ENCODE measurements at places on chromosomes 5 and 9.
A peak's percentile ranks its signal among the peaks of the same experiment; 100 is the strongest.

GRCh38 chr9:130539420-130540223 lies 39.8 kb upstream of the FUBP3 start:
- peak; percentile 96 for DNase-seq

DNA sequence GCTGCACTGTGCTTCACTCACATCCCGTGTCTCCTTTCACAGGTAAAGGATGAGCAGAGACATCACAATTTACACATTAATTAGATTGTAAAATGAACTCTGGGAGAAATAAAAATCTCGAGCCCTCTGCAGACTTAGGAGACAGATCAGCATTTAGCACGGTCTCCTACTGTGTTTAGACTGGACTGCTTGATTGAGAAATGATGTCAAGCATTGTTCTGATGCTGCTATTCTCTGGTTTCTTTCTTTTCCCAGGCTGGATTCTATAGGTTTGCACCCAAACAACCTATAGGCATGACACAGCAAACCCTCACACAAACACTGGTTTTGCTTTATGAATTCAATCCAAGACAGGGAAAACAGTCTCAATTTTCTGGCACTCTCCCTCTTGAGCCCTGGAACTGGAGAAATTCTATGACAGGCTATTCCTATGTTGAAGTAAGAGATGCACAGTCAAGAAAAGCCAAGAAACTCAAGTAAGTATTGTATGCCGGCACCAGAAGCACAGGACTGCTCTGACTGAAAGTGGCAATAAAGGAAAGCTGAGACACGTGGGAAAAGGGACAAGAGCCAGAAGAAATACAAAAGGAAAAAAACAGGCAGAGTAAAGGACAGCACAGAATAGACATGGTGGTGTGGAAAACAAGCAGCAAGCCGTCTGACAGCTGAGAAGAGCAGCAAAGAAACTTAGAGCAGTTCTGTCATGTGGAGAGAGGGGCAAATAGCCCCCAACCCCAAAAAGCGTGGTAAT lies 24.8 kb upstream of the ERAP2 start:
- DNase-seq = no peak

DNA sequence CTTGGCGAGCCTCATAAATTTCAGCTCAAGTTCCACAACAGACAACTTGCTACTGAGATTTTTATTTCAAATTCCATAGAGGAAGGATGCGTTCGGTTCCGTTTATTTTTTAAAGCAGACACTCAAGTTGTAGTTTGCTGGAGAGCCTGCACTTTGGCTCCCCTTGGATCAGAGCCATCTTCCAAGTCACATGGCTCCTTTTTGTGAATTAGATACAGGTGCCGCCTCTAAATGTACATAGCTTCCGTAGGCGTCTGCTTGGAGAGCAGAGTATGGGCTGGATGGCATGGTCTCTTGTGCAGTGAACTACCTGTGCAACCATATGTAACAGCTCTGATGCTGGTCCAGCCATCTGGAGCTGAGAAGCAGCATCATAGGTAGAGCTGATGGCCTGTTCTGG lies 73.9 kb upstream of the WWC1 start:
- no peak for DNase-seq

DNA sequence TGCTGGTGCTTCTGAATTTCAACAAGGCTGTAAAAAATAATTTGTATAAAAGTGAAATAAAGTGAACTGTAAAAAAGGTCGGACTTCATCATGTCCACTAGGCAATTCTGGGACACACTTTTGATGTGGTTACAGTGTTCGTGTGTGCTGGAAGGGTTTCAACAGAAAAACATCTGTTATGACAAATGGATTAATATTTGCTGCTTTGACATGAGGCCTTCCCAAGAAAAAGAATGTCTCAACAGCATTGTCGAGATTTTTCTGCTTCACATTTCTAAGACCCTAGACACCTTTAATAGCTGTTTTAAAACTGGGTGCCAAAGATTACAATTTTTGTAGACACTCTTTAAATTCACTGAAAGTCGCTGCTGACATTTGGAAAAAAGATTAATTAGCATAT lies 216.6 kb downstream of the SLC12A2 start:
- DNase-seq = no peak

DNA sequence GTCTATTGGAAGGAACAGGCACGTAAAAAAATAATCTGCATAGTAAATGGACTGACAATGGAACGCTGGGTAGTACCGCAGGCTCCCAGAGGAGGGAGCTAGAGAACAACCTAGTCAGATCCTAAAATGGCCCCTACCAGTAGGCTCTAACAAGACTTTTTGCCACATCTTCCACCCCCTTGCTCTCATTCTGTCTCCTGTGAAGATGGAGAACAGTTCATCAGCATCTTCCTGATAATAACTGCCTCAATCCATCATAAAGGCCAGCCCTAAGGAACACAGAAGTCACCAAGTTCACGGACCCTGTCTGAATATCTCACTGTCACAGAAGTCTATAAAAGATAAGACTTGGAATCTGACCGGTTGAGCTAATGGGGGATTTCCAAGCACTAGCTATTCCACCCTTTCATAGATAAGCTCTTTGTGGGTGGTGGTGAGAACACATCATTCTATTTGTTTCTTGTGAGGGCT lies 133.4 kb downstream of the SLC1A3 start:
- DNase-seq = peak; percentile 49

DNA sequence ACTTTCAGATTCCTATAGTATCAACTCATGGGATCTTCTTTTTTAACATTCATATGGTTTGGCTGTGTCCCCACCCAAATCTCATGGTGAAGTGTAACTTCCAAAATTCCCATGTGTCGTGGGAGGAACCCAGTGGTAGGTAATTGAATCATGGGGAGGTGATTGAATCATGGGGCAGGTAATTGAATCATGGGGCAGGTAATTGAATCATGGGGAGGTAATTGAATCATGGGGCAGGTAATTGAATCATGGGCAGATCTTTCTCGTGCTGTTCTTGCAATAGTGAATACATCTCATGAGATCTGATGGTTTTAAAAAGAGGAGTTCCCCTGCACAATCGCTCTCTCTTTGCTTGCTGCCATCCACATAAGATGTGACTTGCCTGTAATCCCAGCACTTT lies 21.8 kb upstream of the AGGF1 start:
- DNase-seq = no peak

DNA sequence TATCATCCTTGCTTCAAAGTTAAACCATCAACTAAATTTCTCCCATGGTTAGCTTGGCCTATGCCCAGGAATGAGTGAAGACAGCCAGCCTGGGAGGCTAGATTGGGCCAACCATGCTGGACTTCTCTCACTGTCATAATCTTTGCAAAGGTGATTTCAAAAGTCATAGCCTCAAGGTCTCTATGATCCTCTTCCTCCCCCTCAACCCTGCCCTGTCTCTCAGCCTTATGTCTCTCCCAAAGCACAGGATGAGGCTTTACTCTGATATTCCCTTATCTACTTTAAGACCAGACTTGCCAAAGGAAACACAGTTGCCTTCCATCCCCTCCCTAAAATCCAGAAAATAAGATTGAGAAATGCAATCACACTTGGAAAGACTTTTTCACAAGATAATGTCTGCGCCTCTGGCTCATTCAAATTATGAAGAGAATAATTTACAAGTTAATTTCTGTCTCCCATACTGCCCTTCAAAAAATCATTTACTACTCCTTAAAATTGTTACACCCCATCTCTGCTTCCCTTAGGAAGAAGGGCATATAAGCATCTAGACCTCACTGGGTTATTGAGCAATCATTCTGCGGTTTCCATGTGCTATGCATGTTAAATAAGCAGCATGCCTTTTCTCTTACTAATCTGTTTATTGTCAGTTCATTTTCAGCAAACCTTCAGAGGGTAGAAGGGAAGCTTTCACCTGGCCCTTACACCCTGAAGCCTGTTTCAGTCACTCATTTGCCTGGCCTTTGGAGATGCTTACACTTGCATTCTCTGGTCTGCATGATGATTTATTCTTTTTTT lies 113.8 kb upstream of the ANKRD55 start:
- DNase-seq = peak; percentile 90

DNA sequence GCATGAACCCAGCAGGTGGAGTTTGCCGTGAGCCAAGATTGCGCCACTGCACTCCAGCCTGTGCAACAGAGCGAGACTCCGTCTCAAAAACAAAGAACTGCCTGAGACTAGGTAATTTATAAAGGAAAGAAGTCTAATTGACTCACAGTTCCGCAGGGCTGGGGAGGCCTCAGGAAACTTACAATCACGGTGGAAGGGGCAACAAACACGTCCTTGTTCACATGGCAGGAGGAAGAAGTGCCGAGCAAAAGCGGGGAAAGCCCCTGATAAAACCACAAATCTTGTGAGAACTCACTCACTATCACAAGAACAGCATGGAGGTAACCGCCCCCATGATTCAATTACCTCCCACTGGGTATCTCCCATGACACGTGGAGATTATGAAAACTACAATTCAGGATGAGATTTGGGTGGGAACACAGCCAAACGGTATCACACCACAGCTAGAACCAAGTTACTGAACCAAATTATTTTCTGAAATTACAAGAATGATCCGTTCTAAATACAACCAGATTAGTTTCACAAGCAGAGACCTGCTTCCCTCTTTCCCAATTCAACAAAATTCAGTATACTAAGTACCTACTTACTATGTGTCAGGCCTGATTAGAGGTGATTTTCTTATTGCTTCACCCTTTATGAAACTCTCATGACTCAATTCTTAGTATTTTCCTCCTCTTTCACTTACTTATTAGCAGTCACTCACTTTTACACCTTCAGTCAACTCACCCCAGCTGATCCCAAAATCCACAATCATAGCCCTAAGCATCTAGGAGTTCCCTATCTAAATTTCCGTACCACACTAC lies 8.4 kb downstream of the UBTD2 start:
- DNase-seq = peak; percentile 92
